AG20443 (cell line): ENCODE measurements at places on chromosomes 1 and 21.

DNA sequence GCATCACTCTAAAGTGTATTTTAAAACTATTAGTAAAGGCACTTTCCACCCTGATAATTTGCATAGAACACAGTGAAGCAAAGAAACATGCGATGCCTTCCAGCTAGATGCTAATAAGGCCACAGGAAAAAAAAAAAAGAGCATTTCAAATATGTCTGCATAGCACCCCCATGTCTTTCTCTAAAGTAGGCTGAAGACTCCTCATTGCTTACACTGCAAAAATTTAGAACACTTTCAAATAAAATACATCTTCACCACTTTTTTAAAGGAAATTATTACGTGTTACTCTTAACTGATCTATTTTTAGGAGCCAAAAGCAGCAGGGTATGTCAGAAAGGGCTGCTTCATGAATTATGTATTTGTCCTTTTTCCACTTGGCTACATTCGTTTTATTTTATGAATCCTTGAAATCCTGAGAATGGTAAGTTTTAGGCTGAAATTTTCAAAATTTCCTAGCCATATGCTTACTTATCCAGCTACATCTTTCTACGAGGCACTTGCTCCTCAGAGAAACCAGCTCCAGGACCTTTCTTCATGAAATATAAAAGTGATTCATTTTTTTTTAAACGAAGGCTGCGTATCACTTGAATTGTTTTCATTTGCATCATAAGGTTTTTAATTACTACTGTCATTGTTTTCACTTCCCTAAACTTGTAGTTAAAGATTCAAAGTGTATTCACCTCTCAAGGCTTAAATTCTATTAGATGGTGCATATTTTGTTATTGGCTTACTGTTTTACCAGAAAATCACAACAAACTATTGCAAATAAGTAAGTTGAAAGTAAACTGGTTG lies 513.0 kb downstream of the PTPRC start:
- no peak for DNase-seq

DNA sequence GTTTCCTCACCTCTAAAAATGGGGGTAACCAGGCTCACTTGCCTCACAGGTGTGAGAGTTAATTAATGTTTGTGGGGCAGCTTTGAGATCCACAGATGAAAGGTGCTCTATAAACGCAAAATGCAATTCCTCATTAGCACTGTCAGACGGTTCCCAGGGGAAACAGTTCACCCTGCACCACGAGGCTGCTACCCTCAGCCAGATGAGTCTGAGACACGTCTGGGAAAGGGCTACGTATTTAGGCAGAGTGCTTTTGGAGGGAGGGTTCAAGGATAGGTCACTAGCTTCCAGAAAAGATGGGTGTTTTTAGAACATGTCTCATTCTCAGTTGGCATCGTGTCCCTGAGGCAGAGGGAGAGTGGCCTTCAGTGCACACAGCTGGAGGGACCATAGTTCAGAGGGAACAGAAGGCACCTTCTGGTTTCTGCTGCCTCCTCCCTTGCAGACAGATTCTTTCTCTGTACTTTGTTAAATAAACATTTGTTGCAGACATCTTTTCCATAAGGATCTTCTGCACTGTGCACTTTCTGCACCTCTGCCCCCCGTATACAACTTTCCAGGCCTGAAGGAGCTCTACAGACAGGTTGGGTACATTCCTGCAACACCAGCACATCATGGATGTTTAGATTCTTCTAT lies 139.9 kb downstream of the CLIC6 start:
- peak; percentile 40 for DNase-seq

- DNase-seq: no peak
These were observed 91.6 kb upstream of the CHODL start for GRCh38 chr21:18153063-18153462.

DNA sequence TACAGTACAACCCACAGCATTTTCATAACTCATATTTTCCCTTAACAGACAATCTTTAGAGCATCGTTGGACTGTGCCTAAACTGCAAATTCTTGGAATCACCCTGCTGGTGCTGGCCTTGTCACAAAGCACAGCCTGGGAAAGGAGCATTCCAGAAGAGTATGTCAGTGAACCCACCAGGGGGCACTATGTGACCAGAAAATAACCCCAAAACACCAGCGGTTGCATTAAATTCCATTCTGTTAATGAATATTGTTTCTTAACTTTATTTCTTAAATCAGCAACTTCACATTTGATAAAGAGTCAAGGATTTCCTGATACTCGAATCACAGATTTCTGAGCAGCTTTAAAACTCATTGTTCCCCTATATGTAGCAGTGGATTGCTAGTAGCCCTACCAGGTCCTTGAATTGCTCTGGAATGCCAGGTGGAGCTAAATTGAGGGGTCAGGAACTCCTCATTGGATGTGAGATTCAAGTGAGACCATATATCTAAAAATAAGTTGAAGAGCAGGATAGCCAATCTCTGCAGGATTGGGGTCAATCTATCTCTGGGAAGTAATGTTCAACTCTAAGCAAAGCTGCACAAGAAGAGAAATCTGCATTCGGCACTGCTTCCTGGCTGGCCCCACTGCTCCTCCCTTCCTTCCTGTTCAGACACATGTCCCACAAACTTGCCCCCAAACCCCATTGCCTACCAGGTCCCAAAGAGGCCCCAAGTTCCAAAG lies 12.7 kb upstream of the RAB4A start:
- peak; percentile 81 for DNase-seq

GRCh38 chr1:170910273-170910672 lies 25.1 kb upstream of the MROH9 start:
- DNase-seq: peak; percentile 76

- peak; percentile 93 for DNase-seq
These were observed at the start of gene ZFYVE9 for GRCh38 chr1:52141513-52142219. Gene ZFYVE9, plus strand, starts transcription at chr1:52142089. Its CDS starts 91,118 bp downstream, at chr1:52233207.

GRCh38 chr1:45792744-45793143 lies 10.7 kb upstream of the MAST2 start:
- no peak for DNase-seq

DNA sequence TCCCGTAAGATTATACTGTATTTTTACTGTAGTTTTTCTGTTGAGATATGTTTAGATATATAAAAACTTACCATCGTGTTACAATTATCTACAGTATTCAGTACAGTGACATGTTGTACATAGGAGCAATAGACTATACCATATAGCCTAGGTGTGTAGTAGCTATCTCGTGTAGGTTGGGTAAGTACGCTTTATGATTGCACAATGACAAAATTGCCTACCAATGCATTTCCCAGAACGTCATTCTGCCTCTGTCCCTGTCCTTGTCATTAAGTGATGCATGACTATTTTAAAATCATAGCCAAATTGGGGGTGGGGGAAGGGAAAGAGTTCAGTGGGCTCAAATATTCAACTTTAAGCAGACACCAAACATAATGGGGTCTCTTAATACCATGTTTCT lies 233.8 kb upstream of the TMEM51 start:
- no peak for DNase-seq

DNA sequence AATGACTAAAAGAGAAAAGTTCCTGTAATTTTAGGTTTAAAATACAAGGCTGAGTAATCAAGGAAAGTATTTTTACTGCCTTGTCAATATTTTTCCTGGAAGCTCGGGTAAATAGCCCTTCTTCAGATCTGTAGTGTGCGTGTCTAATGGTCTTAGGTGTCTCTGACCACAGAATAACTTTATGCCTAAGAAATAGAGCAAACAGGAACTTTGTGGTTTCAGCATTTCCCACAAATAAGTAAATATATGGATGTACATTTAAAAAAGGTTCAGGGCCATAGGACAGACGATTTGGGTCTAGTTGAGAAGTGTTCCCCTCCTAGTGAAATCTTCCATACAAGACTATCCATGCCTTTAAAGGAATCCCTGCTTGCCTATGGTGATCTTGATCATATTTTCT lies 107.0 kb downstream of the ZC3H11B start:
- DNase-seq: no peak

- no peak for DNase-seq
These were observed 31.6 kb downstream of the PBX1 start for GRCh38 chr1:164590592-164590991.

GRCh38 chr1:8629241-8630091 lies 188.0 kb downstream of the RERE start:
- peak; percentile 69 for DNase-seq
